Right renal pelvis (tissue), 4 donors: ENCODE measurements at places on chromosomes 5 and 9. TPM values are rescaled to one million over a fixed set of nuclear protein-coding genes. Genes with fewer than 3 reads are reported as not detected.

NMUR2 gene
- 0.16 TPM for polyA plus RNA-seq

TUSC1 gene
- polyA plus RNA-seq: 20.3 TPM

ANXA2R gene
- polyA plus RNA-seq: 1.3 TPM

DNA sequence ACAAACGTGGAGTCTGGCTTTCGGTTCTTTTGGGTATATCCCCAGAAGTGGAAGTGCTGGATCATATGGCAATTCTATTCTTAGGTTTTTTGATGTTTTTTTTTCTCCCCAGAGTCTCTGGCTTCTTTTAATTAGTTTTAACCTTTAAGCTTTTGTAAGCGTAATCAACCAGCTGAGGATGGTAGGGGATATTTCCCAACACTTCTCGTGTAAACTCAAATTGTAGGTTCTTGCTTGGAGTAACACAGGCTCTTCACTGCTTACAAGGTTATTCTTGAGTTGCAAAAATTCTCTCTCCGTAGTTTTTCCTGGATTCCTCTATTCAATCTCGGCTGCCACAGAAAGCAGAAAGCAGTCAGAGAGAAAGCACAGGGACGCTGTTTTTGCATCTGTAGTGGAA, 11.9 kb downstream of the LAMC3 start:
- DNase-seq: no peak

GRCh38 chr5:168404365-168404764, 81.9 kb upstream of the RARS1 start:
- DNase-seq: no peak
